H7 (cell line): ENCODE measurements at places on chromosomes 5 and 9.

GRCh38 chr5:143896966-143897365 is 85.0 kb downstream of the HMHB1 start:
- no peak for DNase-seq

- DNase-seq: no peak
Measured at GRCh38 chr5:96619946-96620345, 42.2 kb upstream of the CAST start.

- DNase-seq: no peak
Measured at GRCh38 chr5:104914536-104915070, 1352.0 kb upstream of the NUDT12 start.

- no peak for DNase-seq
Measured at GRCh38 chr9:112506571-112506970, 19.9 kb downstream of the KIAA1958 start.

DNA sequence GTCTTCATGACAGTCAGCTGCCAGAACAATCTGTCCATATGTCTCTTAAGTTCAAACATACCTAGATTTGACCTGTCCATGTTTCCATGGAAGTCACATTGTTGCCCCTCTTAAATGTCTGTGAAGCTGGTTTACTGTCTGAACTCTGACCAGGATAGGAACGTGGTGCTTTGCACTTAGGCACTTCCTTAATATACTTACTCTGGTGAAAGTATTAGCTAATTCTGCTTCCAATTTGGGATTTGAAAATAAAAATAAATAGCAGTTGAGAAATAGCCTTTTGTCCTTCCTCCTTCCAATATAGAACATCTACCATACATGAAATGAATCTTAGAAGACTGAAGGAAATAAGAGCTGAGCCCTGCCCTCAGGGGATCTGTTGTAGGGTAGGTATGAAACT is 524.5 kb upstream of the CLINT1 start:
- DNase-seq: no peak

GRCh38 chr9:123871781-123872180 is 58.1 kb downstream of the DENND1A start:
- no peak for DNase-seq

DNA sequence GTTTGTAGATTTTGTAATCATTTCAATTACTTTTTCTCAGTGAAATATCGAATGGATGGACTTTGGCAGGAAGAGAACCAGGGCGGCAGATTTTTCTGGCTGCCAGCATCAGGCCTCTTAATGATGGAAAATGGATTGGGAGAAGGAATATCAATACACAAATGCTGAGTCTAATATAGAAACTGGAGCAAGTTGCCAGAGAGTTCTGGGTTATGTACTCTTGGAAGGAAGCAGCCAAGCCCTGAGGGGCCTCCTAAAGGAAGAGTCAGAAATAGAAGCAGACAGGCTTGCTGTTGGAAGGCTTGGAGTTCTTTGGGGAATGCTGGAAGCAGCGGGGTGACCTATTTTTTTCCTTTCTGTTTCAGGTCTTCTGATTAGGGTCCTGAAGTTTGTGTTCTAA is 428.6 kb downstream of the DMAC1 start:
- no peak for DNase-seq

DNA sequence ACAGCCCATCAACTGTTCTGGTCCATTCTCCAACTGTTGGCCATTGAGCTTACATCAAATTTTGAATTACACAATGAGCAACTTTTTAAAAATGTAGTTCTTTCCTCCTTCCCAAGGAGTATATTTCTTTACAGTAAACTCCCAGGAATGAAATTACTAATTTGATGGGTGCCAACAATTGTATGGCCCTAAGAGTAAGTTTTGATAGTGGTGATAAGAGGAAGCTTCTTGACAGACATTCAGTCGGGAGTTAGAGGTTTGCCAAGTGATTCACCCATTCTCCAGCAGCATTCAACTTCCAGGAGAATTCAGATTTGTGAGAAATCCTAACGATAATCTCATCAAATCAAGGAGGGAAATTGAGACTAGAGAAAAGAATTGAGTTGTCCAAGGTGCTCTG is 579.9 kb downstream of the ACTL7B start:
- no peak for DNase-seq

- no peak for DNase-seq
Measured at GRCh38 chr5:74355041-74355824, 285.3 kb downstream of the ENC1 start.

GRCh38 chr5:126016256-126016655 is 407.0 kb upstream of the GRAMD2B start:
- no peak for DNase-seq
